ENCODE measurements at places on chromosomes 4 and X.
A peak's percentile ranks its signal among the peaks of the same experiment; 100 is the strongest.

DNA sequence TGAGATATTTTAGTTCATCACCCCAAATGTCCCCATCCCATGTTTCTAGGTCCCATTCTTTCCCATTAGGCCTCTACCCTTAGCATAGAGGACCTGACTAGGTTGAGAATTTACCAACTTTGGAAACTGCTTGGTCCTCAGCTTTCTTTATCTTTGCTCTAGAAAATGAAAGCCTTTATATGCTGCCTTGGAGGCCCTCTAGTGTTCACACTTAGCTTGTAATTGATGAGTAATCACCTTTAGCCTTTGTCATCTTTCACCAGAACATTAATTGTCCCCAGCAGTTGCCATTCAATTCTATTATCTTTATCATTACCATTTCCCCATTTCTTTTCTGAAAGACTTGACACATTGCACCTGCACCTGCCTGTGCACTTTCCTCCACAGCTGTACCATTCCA lies 589.2 kb upstream of the NR3C2 start:
- H3K4me1 ChIP-seq, result no peaks in the 10 kb centered on the region
- no peak overlapping the region for H3K27ac ChIP-seq
- H3K36me3 ChIP-seq, result no peaks in the 10 kb centered on the region
- H3K4me3 ChIP-seq, result no peak overlapping the region

- no peaks in the 10 kb centered on the region for H3K4me1 ChIP-seq
- H3K4me3 ChIP-seq, result no peak overlapping the region
- no peaks in the 10 kb centered on the region for H3K36me3 ChIP-seq
- no peak overlapping the region for H3K27ac ChIP-seq
These were observed 160.2 kb downstream of the RAB28 start for GRCh38 chr4:13323921-13324320.

DNA sequence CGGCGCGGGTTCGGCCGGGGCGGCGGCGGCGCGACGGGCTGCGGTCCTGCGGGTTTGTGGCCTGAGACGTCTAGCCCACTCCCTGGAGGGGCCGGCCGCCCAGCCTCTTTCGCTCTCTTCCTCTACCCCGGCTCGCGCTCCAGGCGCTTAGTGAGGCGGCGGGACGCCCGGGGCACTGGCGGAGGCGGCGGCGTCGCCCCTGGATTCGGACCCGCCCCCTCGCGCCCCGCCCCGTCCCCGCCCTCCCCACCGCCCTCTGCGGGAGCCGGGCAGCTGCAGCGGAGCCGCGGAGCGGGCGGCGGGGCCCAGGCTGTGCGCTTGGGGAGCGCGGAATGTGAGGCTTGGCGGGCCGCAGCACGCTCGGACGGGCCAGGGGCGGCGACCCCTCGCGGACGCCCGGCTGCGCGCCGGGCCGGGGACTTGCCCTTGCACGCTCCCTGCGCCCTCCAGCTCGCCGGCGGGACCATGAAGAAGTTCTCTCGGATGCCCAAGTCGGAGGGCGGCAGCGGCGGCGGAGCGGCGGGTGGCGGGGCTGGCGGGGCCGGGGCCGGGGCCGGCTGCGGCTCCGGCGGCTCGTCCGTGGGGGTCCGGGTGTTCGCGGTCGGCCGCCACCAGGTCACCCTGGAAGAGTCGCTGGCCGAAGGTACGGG lies at the start of gene BMP2K:
Gene BMP2K (plus strand): TSS at position 272 of the 650 bp plus-strand sequence. CDS start 194 bp downstream, at position 466.
- no peaks in the 10 kb centered on the region for H3K36me3 ChIP-seq
- no peaks in the 10 kb centered on the region for H3K27me3 ChIP-seq
- peak; percentile 78 for DNase-seq
- H3K4me3 ChIP-seq, result peak within 1 kb of the TSS; percentile 88
- no peaks in the 10 kb centered on the region for H3K4me1 ChIP-seq

DNA sequence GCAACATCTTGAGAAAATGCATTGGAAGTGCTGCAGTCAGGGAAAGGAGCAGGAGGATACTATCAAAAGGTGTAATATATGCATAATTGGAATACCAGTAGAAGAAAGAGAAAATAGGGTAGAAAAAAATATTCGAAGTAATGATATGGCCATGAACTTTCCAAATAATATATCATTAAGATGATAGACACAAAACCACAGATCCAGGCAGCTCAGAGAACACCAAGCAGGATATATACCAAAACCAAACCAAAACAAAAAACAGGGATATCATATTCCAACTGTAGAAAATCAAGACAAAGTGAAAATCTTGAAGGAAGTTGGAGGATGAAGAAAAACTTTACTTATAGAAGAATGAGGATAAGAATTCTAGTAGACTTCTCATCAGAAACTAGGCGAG lies 9.7 kb upstream of the POLA1 start:
- no peak for DNase-seq
- no peaks in the 10 kb centered on the region for H3K4me1 ChIP-seq
- H3K4me3 ChIP-seq, result no peak overlapping the region
- no peaks in the 10 kb centered on the region for H3K36me3 ChIP-seq

DNA sequence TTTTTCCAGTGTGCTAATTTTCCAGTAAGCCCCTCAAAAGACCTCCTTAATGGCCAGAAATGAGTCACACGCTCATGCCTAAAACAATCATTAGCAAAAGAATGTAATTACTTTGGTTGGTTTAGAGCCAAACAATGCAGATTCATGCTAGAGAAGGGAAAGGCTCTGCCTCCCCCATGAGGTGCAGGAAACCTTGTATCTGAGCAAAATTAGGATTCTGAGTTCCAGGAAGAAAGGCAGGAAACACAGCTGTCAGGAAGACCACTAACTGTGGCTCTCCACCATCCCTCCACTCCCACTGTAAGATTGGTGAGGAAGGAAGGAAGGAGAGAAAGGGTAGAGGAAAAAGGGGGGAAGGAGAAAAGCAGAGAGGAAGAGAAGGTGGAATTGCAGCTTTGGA lies 104.9 kb upstream of the DHX15 start:
- no peak overlapping the region for H3K27ac ChIP-seq
- no peaks in the 10 kb centered on the region for H3K36me3 ChIP-seq
- H3K27me3 ChIP-seq, result no peaks in the 10 kb centered on the region
